MCF 10A (cell line): ENCODE measurements at places on chromosomes 1 and 21. TPM values are rescaled to one million over a fixed set of nuclear protein-coding genes. Genes with fewer than 3 reads are reported as not detected.

Gene SAMD11
- total RNA-seq, result not detected in 2 replicates

DNA sequence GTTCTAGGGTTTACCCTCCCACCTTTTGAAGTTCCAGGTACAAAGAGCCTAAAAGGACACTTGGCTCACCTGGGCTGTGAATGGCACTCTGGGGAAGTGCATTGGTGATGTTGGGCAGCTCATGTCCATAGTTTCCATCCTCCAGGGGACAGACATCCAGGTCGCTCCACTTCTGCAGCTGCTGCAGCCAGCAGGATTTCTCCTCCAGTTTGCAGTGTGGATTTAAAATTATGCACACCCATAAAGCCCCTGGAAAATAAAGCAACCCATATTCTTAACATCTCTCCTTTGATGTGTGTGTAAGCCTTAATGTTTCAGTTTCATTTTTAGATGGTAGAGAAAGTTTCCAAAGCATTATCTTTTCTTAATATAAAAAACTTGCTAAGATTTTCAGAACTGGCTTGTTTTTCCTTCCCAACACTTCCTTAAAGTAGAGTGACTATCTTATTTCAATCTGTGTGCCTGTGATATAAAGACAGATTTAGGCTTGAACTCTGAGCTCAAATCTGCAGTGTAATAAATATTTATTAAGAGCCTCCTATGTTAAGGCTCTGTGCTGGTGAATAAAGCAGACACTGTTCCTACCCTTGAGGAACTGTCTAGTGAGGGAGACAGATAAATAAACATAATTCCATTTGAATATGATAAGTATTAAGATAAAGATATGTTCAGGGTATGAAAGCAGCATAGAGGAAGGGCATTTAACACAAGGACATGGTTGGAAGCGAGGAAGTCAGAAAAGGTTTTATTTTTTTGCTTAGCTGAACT, 39.1 kb downstream of the UROD start:
- no peak overlapping the region for H3K27ac ChIP-seq
- no peak overlapping the region for H3K4me3 ChIP-seq
- H3K27me3 ChIP-seq, result peaks cover 23% of the 10 kb centered on the region
- H3K36me3 ChIP-seq, result no peaks in the 10 kb centered on the region

Gene SLC5A9
- total RNA-seq, result not detected in 2 replicates

Gene APH1A
- 123 and 154 TPM in 2 replicates for total RNA-seq

Gene LCE1D
- not detected in 2 replicates for total RNA-seq

DNA sequence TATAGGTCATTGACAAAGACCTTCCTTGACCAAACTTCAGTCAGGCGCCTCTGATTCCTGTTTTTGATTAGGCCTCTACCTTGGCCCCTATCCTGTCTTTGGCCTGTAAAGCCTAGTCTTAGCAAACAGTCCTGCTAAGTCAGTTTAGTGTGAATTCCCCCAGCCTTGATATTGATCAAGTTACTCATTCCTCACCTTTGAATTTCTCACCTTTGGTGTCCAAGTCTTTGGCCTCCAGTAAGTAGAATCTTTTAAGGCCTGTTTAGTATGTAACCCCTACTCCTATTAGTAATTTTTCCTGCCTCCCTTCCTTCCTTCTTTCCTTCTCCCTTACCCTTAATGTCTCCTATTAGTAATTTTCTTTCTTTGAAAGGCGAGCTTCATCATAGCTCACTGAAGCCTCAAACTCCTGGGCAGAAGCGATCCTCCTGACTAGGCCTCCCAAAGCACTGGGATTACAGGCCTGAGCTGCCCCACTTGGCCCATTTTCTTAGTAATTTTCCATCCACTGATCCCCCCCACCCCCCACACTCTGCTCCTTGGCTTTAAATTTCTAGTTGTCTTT, 13.0 kb upstream of the ZNF692 start:
- H3K4me1 ChIP-seq, result peaks cover 19% of the 10 kb centered on the region
- H3K27me3 ChIP-seq, result peaks cover 8% of the 10 kb centered on the region
- peaks cover 23% of the 10 kb centered on the region for H3K36me3 ChIP-seq
- DNase-seq, result no peak

DNA sequence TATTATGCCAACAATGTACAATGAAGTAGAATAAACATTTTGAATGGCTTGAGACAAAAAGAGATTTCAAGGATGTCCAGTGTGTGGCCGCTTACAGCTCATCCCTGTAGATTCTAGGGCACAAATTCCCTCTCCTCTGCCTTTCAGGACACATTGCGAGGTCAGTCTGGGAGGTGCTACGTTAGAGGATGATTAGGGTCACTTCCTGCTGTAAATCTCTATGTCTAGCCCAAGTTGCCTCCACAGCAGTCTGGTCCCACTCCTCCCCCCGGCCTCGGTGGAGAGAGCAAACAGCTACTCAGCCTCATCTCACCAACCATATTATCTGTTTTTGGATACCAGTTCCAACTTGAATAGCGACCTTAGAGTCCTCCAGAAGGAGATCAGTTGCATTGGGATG, 17.0 kb downstream of the KCNJ10 start:
- no peak overlapping the region for H3K4me3 ChIP-seq
- H3K27me3 ChIP-seq, result peaks cover 96% of the 10 kb centered on the region
- peaks cover 10% of the 10 kb centered on the region for H3K4me1 ChIP-seq

Gene KRTAP19-3
- total RNA-seq, result not detected in 2 replicates

DNA sequence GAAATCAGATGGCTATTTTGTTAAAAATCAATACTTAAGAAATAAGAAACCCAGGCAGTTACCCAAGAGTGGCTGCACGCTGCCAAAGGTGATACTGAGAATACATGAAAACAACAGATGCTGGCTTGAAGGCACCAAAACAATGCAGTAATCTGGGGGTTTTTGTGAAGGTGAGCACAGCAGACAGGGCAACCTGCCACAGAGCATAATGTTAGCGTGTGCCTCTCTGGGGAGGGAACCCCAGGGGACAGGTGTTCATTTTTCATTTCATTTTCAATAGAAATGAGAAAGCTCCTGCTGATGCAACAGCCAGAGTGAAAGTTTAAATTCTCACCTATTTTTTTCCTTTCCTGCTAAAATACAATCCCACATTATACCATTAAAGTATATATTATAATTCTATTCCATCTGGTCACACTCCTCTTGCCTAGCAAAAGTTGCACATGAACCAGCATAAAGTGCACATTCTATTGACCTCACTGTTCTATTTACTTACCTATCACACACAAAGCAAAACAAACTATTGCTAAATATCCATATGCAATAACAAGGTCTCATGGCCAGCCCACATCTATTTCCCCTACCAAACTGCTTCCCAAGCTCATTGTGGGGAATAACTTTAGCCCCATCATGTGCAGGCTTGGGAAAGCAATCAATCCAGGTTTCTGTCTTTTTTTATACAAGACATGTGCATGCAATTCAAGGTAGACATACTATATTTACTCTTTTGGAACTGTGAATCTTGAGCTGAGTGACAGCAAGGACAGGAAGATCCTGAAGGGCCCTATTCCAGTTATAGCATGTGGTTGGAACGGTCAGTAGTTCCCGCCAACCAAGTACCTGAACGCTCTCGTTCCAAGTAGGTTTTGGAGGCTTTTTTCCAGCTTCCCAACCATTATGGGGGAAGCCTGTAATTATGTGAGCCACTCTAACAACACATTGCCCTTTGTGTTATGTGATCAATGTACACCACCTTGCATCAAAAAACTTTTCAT, 173.6 kb downstream of the RERE start:
- H3K27ac ChIP-seq, result no peak overlapping the region
- DNase-seq, result no peak
- no peaks in the 10 kb centered on the region for H3K27me3 ChIP-seq
- H3K36me3 ChIP-seq, result peaks cover 8% of the 10 kb centered on the region
- peaks cover 11% of the 10 kb centered on the region for H3K4me1 ChIP-seq

Gene PTPRF
- 67.2 and 87.1 TPM in 2 replicates for total RNA-seq

Gene LCE6A
- total RNA-seq, result not detected in 2 replicates

- H3K36me3 ChIP-seq, result peaks cover 6% of the 10 kb centered on the region
- peaks cover 38% of the 10 kb centered on the region for H3K27me3 ChIP-seq
- no peaks in the 10 kb centered on the region for H3K4me1 ChIP-seq
- H3K27ac ChIP-seq, result no peak overlapping the region
Measured at GRCh38 chr1:228059634-228060457, 22.7 kb upstream of the ARF1 start.

- peaks cover 7% of the 10 kb centered on the region for H3K4me1 ChIP-seq
- no peak for DNase-seq
- H3K36me3 ChIP-seq, result no peaks in the 10 kb centered on the region
Measured at GRCh38 chr1:7315316-7315715, 455.8 kb upstream of the VAMP3 start.
